ENCODE measurements at places on chromosomes 3 and 15. TPM values are rescaled to one million over a fixed set of nuclear protein-coding genes. Genes with fewer than 3 reads are reported as not detected.
A peak's percentile ranks its signal among the peaks of the same experiment; 100 is the strongest.

The ATP13A4 gene
- total RNA-seq, result not detected

The TRPM1 gene
- 0.05 TPM for total RNA-seq

The MFGE8 gene
- total RNA-seq, result 116 TPM

The PP2D1 gene
- not detected for total RNA-seq

DNA sequence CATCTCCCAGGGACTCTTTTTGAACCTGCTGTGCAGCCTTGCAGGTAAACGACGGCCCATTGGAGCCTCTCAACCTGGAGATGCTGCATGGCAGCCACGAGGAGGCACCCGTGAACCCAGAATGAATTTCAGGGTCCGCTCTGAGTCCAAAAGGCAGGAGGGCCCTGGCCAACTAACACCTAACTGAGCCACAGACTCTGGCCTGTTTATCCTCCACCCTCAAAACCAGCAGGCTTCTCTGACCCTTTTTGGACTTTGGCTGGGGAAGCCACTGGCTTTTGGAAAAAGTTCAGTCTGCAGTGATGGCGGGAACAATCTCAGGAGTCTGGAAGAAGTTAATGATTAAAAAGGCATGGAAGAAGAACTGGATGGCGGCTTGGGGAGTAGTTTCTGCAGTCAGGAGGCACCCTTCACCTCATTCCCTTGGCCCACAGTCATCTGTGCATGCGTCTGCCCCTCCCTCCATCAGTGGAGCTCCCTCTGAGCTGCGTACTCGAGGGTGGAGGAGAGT, 4.1 kb downstream of the PXYLP1 start:
- DNase-seq, result no peak

DNA sequence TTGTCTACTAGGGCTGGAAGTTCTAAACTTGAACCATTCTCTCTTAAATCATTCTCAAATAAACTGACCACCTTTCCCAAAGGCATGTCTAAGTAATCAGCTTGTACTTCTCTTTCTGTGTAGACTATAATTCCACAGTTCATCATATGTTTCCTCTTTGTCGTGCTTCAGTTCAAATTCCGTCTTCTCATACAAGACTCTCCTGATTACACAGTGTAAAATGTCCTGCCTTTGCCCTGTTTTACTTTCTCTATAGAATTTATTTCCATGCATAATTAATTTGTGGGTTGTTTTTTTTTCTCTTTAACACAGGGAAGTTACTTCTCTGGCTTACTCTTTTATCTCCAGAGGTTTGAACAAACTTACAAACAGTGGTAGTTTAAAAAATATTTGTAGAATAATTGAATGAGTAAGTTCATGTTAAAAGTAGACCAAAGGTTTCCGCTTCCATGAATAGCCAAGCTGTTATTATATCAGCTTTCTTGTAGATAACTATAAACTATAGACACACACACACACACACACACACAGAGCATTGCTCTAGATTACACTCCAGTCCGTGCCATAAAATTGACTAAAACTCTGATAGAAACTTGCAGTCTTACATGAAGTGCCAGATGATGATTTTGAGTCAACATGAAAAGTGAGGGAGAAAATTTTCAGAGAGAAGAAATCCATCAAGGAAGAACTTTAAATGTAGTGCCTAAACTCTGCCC, 119.0 kb downstream of the SUCNR1 start:
- DNase-seq, result no peak

The CYP1A2 gene
- total RNA-seq, result not detected

DNA sequence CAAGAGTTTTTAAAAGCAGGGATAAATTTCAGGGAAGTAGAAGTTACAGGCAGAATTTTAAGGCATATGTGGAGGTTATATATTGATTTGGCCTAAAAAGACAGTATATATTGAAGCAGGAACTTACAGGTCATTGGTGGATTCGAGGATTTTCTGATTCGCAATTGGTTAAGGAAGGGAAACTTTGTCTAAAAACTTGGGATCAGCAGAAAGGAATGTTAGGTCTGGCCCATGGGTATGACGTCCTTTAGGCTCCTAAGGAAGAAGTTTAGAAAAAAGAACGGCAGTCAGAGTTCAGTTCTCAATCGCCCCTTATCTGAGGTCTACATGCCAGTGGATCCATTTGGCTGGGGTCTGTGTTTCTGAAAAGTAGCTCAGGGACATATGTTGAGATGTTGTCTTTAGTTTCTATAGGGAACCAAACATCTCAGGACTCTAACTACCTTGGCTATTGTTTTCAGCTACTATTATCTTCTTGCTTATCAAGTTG, 33.2 kb upstream of the ACP3 start:
- DNase-seq, result no peak

GRCh38 chr3:20125897-20126296, 60.1 kb downstream of the SGO1 start:
- no peak for DNase-seq

GRCh38 chr3:75913800-75914350, 128.5 kb upstream of the ZNF717 start:
- DNase-seq, result no peak

DNA sequence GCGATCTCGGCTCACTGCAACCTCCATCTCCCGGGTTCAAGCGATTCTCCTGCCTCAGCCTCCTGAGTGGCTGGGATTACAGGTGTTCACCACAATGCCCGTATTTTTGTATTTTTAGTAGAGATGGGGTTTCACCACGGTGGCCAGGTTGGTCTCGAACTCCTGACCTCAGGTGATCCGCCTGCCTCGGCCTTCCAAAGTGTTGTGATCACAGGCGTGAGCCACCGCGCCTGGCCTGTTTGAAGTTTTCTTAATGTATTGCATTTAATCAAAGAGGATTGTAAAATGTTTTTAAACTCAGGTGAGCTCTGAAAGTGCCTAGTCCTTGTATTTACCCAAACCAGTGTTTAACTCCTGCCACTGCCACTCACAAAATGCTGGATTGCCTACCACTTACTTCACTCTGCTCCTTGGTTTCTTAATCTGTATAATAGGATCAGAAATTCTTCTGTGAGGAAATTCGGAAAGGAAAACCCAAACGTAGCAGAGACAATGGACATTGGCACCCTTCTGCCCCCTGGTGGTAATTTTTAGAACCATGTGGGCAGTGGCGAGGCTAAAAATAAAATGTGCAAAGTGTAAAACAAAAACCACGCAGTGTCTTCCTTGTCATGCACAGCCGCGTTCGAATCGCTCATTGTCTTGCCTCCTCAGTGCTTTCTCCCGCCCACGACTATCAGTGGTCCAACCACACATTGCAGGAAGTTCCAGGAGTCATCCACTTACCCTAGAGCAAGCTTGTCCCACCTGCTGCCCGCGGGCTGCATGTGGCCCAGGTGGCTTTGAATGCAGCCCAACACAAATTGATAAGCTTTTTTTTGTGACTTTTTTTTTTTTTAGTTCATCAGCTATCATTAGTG, 27.3 kb downstream of the CEP19 start:
- peak; percentile 60 for DNase-seq
